ENCODE measurements at places on chromosomes 16 and 17.

DNA sequence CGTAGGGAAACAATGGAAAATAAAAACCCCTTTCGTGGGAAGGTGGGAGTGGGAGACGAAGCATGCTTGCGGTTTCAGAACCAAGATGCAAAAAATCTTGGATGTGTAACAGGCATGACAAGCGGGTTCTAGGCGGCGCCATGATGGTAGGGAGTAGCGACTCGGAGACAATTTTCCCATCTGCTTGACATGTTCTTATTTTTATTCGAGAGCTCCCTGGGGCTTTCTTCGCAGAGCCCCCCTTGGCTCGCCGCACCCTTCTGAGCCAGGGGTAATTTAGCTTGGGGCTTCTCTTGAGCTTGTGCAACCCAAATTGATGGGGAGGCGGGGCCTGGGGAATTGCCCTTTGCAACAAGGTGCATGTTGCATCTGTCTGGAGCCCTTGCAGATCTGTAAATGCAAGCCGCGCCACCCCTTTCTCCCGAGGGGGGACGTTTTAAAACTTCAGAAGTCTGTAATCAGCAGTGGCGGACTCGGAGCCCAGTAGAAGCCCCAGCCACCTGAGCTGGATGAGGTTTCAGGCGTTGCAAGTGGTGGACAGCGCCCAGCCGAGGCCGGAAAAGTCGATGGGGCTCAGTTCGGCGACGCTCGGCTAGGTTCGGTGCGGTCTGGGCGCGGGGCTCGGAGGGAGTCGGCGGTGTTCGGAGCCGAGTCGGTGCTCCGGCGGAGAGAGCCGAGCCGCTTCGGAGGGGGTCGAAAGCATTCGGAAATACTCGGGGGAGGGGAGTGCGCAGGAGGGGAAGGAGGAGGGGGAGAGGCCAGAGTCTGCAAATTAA, 2.9 kb downstream of the GNAO1 start:
- DNase-seq, result peak; percentile 52

GRCh38 chr17:77253611-77254051, 112.9 kb downstream of the SEC14L1 start:
- DNase-seq, result no peak

DNA sequence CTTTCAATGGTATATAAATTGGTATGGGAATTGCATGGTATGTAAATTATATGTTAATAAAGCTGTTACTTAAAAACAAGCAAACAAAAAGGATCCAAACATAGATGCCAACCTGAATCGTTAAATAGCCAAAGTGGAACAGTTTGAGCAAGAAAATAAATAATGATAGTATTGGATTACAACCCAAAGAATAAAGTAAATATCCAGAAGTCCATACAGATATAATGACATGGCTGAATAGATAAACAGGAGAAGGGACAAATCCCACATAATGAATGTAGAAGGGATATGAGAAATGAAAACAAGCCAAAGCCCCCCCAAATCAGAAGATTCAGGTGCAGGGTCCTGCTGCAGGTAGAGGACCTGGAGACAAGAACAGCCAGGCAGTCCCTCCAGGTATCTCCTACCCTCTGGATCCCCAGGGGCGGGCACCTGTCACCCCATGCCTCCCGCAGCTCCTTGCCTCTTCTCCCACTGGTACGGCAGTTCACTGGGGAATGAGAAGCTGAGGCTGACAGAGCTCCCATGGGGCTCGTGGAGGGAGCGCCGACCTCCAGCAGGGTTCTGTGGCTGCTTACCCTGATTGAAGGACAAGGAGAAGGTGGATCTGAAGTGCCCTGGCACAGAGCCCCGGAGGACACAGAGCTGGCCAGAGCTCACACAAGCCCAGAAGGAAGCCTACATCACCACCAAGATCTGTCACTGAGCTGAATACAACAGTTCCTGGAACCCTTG, 9.9 kb upstream of the LCAT start:
- no peak for DNase-seq

DNA sequence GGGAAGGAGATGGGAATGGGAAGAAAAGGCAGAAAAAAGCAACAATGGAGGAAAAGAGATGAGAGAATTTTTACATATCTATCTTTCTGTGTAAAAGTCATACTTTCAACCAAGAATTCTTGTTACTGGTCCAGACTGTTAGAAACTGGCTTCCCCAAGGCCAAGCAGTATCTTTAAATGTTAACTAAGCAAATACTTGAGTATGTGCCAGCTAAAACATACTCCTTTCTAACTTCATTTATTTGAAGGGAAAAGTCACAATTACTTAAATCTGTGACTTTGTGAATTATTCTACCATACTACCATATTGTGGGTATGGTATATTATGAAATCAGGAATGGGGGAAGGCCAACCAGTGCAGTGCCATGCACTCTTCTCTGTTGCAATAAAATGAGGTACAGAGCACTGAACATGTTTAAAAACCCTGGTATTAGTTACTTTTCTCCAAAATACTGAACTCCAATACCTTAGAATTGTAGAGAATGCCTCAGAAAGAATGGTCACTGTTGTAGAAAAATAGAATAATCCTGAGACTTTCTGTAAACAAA, 92.3 kb upstream of the C17orf78 start:
- no peak for DNase-seq

GRCh38 chr17:6498901-6499540, 54.8 kb downstream of the PIMREG start:
- no peak for DNase-seq
